Right lung (tissue), 10 donors: ENCODE measurements at places on chromosomes 2 and 18. TPM values are rescaled to one million over a fixed set of nuclear protein-coding genes. Genes with fewer than 3 reads are reported as not detected.

DNA sequence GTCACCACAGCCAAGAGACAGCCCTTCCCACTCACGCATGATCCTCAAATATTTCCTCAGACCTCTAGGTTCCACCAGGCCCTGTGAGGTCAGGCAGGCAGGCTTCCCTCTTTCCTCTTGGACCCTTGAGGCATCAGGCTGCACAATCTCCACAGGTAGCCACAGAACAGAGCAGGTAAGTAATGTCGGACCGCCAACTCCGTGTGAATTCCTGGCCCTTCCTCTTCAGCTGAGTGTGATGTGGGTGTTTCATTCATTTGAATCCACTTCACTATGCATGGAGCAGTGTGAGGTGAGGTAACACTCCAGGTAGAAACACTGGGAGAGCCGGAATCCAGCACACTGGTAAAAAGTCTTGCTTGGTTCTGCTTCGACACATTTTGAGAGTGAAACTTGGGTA, 44.0 kb downstream of the MRPL35 start:
- DNase-seq: no peak

The CHRNG gene
- 5.1 TPM for polyA plus RNA-seq

DNA sequence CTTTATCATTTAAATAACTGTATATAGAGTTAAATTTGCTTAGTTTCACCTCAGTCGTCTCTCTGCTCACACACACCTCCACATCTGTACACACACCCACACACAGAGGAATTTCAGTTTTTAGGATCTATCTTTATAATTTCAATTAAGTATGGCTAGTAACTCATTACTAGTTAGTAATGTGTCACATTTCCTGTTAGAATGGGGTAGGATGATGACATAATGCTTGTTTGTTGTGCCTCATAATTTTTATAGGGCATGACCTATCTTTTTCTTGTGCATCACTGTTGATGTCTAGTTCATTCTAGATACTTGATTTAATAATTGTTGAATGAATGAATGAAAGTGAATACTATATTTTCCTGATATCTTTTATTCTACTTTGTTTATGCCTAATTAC, 108.6 kb downstream of the AGPS start:
- DNase-seq: no peak

DNA sequence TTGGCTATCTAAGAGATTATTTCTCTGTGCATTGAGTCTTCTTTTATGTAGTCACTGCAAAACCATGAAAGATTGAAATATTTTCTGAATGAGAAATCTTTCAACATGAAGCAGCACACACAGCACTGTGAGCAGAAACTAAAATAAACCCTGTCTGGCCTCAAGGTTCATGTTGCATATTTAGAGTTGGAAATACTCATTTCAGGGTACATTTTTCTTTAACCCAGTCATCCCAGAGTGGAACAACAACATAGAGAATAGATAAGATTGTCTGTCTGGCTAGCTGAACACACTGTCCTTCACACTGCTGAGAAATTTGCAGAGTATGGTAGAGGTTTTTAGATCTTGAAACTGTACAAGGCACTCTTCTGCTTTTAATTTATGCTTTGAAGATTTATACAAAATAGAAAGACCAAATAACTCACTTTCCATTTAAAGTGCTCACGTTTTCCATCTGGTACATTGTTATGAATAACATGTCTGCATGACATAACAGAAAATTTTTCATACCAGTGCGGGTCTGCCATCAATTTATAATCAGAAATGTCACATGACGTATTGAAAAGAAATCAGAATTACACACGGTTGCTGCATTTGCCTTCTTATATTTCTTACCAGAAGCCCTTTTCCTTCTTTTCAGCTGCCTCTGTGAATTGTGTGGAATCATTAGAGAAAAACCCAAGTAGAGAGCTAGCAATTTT, 25.0 kb upstream of the FN1 start:
- no peak for DNase-seq

GRCh38 chr2:159908623-159909022, 110.6 kb upstream of the CD302 start:
- DNase-seq: no peak

DNA sequence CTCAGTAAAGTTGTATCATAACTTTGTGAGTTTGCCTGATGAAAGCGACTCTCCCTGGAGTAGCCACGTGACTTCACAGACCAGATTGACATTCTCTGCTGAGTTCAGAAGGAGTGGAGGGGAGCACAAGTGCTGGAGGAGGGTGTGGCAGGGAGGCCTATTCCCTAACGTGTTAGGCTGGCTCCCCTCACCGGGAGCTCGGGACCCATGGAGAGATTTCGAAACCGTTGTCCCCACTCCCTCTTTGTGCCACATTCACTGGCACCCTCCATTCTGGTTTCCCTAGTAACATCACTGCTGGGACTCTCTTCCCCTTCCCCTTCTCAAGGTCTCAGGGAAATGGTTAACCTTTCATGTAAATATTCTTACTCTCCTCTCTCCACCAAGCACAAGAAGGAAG, 279.9 kb downstream of the ALPK2 start:
- no peak for DNase-seq

DNA sequence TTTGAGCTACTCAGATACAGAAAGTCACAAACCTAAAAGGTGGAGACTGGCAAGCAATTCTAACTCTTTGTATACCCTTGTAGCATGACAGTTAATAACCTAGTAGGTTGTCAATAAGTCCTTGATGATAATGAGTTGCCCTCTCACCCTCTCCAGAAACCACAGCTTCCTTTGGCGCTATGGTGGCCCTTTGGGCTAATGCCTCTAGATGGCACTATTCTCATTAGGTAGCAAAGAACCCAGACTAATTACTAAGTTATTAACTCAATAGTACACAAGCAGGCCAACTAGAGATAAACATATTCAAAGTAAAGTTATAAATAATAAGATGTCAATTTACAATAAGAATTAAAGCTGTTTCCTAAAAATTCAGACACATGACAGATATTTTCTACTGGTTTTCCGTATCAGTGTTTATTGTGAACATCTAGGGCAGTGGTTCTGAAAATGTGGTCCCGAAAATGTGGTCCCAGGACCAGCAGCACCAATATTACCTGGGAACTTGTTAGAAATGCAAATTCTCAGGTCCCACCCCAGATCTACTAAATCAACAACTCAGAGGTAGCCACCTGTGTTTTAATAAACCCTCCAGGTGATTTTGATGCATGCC, 41.1 kb downstream of the LDAH start:
- no peak for DNase-seq
